ENCODE measurements at places on chromosomes 3 and 15.

GRCh38 chr15:48402427-48403177, 71.4 kb downstream of the DUT start:
- no peak for DNase-seq

GRCh38 chr3:47430606-47431005, 45.1 kb downstream of the SCAP start:
- DNase-seq = no peak

DNA sequence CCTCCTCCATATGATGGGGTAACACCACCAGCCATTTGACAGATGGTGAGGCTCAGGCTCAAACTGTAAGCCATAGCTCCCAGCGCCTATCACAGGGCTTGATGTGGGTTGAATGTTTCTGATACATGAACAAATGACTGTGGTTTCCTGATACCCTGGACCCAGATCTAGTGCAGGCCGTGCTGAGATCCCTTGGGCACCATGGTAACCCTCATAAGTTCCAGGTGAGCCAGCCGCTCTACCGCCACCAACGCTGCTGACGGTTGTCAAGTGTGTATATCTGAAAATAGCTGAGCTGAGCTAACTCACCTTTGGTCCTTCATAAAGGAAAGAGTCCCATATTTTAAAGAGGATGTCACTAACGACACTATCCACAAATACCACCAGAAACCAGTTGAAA, 74.5 kb downstream of the TBC1D2B start:
- DNase-seq = no peak

DNA sequence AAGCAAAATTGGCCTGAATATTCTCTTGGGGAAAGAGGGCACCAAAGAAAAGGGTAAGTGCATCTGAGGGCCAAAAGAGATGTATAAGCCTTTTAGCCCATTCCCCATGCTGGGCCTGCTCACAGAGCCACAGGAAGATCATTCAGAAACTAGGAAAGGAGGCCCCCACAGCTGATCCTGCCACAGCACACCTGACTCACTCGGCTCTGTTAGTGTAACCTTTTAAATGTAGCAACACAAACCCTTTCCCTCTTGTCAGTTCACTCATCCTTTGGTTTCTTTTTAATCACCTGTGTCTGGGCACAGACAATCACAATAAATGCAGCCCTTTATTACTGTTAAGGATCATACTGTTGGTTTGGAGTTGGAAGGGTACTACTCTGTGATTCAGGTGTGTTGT, 69.9 kb downstream of the PDCD6IP start:
- DNase-seq = no peak

- peak; percentile 38 for DNase-seq
These were observed 96.7 kb downstream of the LSM3 start for GRCh38 chr3:14274999-14275961.

GRCh38 chr15:47870956-47871625, 153.8 kb downstream of the SEMA6D start:
- no peak for DNase-seq

GRCh38 chr15:56327721-56328502, 37.3 kb upstream of the TEX9 start:
- DNase-seq = no peak

GRCh38 chr3:20083253-20083652, 43.0 kb downstream of the KAT2B start:
- DNase-seq = no peak

DNA sequence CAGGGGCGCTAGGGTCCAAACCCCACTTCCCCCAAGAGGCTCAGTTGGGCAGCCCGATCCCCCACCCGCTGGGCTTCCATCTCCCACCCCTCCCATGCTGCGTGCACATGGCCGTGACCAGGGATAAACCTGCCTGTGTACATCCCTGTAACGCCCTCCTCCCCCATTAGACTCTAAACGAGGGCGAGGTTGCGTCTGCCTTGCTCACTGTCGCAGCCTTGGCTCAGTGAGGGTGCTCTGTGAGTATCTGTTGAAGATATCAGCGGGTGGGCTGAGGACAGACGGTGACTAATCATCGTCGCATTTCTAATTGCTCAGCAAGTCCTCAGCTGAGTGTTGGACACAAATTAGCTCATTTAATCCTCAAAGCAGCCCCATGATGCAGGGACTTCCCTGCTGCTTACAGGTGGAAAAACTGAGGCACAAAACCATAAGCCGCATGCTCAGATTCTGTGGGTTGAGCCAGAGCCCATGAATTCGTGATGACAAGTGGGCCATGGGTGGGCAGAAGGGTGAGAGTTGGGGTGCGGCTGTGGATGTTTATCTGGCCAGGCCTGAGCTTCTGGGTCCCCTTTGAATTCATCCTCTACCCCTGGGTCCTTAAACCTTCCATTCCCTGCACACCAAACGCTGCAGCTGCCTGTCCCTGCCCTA, 26.0 kb downstream of the FBLN2 start:
- no peak for DNase-seq

DNA sequence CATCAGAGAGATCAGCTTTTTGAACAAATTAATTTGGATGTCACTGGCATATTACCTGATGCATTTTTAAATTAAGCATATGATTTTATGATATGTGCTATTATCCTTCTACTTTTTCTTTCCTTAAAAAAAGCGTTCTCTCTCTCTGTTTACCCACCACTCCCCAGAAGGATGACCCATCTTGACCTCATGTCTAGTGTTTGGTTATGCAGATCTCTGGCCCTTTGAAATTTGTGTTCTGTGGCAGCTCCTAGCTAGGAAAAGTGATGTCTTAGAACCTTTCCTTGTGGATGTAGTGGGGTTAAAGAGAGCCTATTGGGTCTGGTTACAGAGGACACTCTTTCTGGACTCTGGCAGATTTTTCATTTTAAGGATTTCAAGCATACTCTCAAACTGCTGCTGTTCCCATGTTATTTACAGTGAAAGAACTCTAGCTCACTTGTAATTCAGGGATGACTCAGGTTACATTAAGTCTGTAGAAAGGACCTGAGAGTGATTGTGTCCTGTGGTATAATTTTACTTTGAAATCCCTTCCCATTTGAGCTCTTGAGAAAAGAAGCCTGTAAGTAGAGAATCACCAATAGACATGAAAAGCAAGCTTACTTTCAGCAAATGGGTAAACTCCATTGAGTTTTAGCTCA, 23.8 kb downstream of the ARHGEF26 start:
- DNase-seq = no peak

GRCh38 chr15:46708226-46708625, 1009.1 kb upstream of the SEMA6D start:
- no peak for DNase-seq

DNA sequence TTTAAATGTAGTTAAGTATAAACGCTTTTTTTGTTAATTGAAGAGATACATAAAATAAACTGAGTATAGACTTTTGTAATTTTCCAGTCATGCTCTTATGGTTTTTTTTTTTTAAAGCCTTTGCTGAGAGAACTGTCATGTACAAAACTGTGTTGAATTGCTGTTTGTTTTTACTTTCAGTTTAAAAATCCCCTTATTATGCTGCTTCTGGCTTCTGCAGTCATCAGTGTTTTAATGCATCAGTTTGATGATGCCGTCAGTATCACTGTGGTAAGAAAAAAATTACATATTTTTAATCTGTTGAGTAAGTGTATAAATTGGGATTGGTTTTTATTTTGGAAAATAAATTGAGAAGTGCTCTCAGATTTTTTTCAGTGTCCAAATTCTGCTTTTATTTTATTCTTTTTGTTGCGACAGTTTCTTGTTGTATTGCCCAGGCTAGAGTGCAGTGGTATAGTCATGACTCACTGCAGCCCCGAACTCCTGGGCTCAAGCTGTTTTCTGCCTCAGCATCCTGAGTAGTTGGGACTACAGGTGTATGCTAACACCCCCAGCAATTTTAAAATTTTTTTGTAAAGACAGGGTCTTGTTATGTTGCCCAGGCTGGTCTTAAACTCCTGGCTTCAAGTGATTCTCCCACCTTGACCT, 40.7 kb downstream of the ATP2C1 start:
- DNase-seq = no peak

GRCh38 chr3:99878005-99878404, 60.3 kb downstream of the CMSS1 start:
- DNase-seq = peak; percentile 47

DNA sequence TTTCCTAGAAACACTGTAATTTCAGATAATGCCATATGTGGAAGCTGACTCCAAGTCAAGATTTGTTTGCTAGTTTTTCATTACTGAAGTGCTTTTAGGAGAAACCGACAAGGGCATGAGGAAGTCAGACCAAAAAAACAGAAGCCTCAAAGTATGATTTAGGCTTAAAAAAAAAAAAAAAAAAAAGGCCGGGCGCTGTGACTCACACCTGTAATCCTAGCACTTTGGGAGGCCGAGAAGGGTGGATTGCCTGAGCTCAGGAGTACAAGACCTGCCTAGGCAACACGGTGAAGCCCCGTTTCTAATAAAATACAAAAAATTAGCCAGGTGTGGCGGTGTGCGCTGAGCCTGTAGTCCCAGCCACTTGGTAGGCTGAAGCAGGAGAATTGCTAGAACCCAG, 11.6 kb downstream of the RPL15 start:
- peak; percentile 37 for DNase-seq

DNA sequence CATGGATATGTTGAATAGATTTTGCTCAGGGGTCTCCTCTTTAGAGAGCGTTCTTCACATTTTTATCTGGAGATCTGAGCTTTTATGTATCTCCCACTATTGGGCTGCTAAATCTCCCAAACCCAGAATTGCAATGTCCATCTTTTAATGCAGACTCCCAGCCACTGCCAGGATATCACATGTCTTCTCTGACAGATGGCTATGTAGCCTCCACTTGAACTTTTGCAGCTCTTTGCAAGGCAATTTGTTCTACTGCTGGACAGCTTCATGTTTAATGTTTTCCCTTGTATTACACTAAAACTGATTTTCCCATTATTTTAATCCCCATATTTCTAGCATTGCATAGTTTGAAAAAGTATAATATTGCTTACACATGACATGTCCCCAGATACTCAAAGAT, 177.2 kb downstream of the LPP start:
- no peak for DNase-seq

GRCh38 chr3:42228796-42229195, 37.2 kb downstream of the CCK start:
- DNase-seq = no peak

GRCh38 chr3:172341482-172342059, 106.7 kb downstream of the GHSR start:
- DNase-seq = peak; percentile 58

DNA sequence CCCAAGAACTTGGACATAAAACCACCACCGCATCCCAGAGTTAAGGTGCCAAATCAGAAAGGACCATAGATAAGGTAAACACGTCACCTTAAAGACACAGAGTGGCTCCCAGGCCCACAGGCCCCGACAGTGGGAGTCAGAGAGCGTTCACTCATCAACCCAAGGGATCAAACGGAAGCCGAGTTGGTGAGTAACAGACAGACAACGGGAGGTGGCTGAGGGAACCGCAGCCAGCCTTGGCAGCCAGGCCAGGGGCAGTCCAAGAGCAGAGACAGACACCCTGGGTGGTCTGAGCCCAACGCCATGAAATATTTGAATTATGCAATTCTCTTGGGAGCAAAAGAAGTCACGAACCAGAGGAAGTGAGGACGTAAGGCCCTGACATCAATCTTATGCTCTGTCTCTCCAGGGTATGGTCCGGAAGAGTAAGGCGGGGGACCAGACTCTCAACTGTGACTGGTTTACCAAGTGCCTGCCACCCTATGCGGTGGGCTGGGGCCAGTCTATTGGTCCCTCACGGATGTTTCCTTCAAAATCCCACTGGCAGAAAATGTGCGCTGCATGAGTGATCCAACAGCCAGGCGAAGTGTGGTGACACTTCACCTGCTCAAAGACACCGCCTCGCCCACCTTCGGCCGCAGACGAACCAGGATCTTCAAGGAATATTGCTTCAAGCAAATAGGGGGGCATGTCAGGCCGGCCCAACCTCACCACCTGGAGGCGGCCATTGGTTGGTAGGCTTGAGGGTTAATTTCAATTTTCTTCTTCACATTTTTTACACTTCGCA, 34.3 kb downstream of the TMEM44 start:
- no peak for DNase-seq
